Substantia nigra (tissue), 51 donors: ENCODE measurements at places on chromosomes 1 and 21.

GRCh38 chr1:156069490-156070455, 8.8 kb downstream of the RAB25 start:
- DNase-seq: no peak

GRCh38 chr1:248373761-248374160, 1.8 kb upstream of the OR2T6 start:
- DNase-seq: no peak

DNA sequence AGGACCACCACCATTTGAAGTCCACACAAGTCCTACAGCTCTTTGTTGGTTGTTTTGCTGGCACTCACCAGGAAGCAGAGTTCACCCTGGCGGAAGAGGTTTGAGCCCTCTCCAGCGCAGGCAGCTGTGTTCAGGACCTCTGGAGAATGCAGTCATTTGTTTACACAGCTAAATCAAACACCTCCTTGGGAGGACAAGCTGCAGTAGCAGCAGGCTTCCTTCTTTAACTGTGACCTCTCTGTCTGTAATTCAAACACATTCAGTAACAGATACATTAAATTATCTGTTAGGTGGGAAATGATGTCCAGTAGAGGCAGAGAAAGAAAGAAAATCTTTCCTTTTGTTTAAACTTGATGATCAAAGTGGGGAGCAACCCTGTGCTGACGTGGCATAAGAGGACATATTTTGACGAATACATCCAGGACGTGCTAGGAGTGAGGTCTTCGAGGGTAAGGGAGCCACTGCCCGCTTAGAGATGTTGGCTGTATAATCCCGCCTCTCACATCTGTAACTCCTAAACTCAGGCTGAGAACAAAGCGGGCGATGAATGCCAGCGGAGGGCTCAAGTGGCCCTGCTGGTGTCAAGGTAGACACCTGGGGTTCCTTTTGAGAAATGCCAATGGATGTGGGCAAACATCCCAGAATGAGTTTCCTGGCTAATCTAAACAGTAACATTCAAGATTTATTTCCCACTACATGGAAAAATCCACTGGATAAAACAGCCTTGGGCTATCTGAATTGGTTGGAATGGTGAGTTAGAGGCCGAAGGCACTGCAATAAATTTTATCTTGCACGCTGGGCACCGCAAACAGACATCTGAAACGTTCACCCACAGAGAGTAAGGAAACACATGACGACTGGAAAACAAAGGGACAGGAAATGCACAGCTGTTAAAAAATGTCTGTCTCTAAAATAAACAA, 51.7 kb downstream of the ABCA4 start:
- DNase-seq: no peak

- no peak for DNase-seq
Measured at GRCh38 chr1:202255343-202255742, 61.7 kb downstream of the LGR6 start.

GRCh38 chr1:206631085-206631509, 4.2 kb upstream of the DYRK3 start:
- no peak for DNase-seq

- DNase-seq: peak; percentile 21
Measured at GRCh38 chr1:110492573-110492972, 26.4 kb downstream of the KCNA10 start.

- no peak for DNase-seq
Measured at GRCh38 chr21:26406526-26406925, 166.6 kb downstream of the CYYR1 start.

GRCh38 chr1:196295766-196296165, 312.5 kb downstream of the KCNT2 start:
- no peak for DNase-seq

- DNase-seq: no peak
Measured at GRCh38 chr1:89890085-89890752, 69.4 kb downstream of the LRRC8D start.

GRCh38 chr1:247440001-247440620, 17.8 kb downstream of the OR2B11 start:
- DNase-seq: no peak

GRCh38 chr1:107047602-107048001, 8.9 kb upstream of the PRMT6 start:
- no peak for DNase-seq

DNA sequence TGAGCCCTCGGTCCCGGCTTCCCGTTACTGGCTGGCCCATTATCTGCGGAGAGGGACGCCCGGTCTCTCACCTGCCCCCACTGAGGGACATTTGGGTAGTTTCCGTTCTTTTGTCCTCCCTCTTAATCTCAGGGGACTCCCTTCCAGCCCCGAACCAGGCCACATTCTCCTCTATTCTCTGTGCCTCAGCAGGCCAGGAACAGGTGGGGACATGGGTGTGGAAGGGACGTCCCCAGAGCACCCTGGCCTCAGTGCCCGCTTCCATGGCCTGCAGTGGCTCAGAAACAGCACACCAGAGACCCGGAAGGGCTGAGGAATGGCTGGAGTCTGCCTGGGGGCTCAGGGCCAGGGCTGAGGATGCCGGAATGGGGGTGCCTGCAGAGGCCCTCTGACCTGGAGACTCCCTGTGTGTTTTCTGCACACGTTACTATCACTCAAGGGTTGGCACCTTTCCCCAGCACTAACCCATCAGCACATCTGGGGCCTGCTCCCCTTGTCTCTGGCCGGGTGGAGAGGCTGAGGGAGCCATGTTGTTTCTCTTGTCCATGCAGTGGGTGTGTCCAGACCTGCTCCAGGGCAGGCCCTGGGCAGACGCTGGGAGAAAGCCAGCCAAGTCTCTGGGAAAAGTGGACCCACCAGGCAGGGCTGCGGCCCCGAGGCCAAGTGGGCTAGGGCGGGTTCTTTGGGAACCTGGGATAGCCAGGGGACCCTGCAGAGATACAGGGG, 10.0 kb upstream of the DNMT3L start:
- no peak for DNase-seq

DNA sequence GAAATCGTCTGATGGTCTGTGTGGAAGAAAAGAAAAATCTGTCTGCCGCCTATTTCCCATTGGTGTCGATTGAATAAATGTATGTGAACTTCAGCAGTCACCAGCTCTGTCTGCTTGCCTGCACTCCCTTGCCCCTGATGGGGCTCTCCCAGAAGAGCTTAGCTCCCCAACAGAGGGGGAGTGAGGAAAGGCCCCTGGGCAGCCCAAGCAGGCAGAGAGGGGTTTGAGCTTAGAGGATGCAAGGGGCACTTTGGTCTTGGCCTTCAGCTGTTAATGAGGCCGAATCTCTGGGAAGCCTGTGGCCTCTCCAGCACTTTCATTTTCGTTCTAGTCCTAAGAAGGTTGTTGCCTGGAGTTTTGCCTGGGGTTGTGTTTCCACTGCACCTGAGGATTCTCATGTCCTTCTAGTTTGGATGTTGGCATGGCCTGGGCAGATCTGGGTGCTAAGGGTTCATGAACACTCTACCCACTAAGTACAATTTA, 2.8 kb downstream of the FOXD2 start:
- DNase-seq: no peak

GRCh38 chr1:41429641-41430035, 54.8 kb downstream of the EDN2 start:
- no peak for DNase-seq

DNA sequence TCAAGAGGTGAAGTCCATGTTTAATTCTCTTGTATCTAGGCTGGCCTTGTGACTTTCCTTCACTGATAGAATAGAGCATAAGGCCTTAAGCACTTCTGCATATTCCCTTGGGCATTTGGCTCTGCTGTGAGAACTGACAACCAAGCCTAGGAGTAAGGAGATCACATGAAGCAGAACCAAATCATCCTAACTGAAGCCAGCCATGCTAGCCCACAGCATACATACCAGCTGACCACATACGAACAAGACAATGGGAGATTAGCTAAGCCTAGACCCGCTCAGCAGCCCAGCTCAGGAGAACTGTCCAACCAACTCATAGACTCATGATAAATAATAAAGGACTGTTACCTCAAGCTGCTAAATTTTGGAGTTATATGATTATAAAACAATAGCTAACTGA, 114.6 kb upstream of the NEK7 start:
- DNase-seq: no peak

DNA sequence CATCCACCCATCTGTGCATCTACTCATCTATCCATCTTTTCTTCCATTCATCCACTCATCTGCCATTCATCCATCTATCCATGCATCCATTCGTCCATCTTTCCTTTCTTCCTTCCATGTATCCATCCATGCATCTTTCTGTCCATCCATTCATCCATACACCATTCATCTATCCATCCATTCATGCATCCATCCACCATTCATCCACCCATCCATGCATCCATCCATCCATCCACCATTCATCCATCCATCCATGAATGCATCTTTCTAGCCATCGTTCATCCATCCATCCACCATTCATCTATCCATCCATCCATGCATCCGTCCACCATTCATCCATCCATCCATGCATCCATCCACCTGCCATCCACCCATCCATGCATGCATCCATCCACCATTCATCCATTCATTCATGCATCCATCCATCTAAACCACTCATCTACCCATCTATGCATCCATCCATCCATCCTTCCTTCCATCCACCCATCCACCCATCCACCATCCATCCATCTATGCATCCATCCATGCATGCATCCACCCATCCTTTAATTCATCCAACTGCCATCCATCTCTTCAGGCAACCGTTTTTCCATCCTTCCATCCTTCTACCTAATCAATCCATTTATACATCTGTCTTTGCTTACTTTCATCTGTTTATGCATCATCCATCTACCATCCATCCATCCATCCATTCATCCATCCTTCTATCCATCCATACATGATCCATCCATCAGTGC, 87.1 kb downstream of the TRIM11 start:
- DNase-seq: no peak

- DNase-seq: no peak
Measured at GRCh38 chr1:47782414-47783166, 214.6 kb downstream of the TRABD2B start.

- DNase-seq: no peak
Measured at GRCh38 chr1:15943328-15943991, 32.4 kb downstream of the ZBTB17 start.
